Caco-2 (cell line): ENCODE measurements at places on chromosomes 2 and 18. TPM values are rescaled to one million over a fixed set of nuclear protein-coding genes. Genes with fewer than 3 reads are reported as not detected.
A peak's percentile ranks its signal among the peaks of the same experiment; 100 is the strongest.

- peaks cover 35% of the 10 kb centered on the region for H3K4me1 ChIP-seq
- H3K27ac ChIP-seq = peak overlapping the region; percentile 86
- no peak overlapping the region for H3K4me3 ChIP-seq
- peak; percentile 28 for DNase-seq
Observed at GRCh38 chr2:217289177-217289906, 429.5 kb upstream of the TNP1 start.

GRCh38 chr2:3476321-3476984, 42.9 kb downstream of the ADI1 start:
- H3K4me3 ChIP-seq = no peak overlapping the region
- H3K27me3 ChIP-seq = no peaks in the 10 kb centered on the region
- no peaks in the 10 kb centered on the region for H3K4me1 ChIP-seq
- DNase-seq = no peak
- 0 out of 2 replicates have a peak, but pooled peaks cover 1% of the 10 kb centered on the region for H3K36me3 ChIP-seq
- no peak overlapping the region for H3K27ac ChIP-seq

DNA sequence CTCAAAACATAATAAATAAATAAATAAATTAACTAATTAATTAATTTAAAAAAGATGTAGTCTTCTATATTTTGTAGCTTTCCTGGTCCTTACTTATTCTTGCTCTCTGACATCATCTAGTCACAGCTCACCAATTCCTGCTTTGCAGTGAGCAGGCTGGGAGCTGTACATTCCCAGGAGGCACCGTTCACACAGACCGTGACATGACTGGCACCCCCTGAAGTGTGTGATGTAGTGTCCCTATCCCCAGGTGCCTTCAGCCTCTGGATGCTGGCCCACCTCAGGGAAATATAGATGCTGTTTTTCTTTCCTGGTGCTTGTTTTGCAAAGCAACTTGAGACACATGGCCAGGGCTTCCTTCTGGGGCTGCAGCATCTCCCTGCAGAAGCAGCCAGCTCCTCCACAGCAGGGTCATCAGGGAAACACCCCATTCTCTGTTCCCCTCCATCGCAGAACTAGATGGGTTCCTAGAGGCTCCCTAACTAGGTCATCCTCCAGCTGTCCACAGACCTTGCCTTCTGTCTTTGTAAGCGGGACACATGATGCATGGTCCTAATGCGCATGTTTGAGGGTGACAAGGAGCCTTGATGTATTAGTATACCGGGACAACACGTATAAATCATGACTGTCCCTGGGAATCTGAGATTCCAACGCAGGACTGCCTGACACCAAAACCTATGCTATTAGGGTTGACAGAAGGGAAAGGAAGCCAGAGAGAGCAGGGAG, 76.4 kb downstream of the RHOB start:
- no peaks in the 10 kb centered on the region for H3K36me3 ChIP-seq
- H3K27ac ChIP-seq = no peak overlapping the region
- no peak overlapping the region for H3K4me3 ChIP-seq

DNA sequence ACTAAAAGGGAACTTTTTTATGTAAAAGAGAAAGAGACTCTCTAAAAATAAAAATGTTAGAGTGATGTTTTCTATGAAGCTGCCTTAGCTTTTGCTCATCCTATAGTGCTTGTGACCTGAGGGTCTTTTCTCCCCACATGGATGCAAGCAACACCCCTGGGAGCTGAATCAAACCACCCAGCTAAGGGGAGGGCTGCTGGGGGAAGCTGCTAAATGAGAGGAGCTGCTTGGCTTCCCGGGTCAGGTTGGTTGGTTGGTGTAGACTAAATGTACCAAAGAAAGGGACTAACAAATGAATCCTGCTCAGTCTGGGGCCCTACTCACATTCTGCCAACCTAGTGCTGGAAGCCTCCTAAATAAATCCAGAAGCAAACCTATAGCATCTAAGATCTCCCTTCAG, 35.0 kb downstream of the AFF3 start:
- no peaks in the 10 kb centered on the region for H3K36me3 ChIP-seq
- no peak overlapping the region for H3K4me3 ChIP-seq
- no peak for DNase-seq
- H3K27me3 ChIP-seq = peaks cover 5% of the 10 kb centered on the region

TFPI gene
- 31.0 and 40.2 TPM in 2 replicates for total RNA-seq

DAPL1 gene
- not detected in 2 replicates for total RNA-seq

GRCh38 chr2:111208639-111209038, 87.9 kb downstream of the BCL2L11 start:
- H3K27ac ChIP-seq = no peak overlapping the region
- H3K4me1 ChIP-seq = peaks cover 22% of the 10 kb centered on the region
- no peak overlapping the region for H3K4me3 ChIP-seq
- no peaks in the 10 kb centered on the region for H3K36me3 ChIP-seq
- H3K27me3 ChIP-seq = no peaks in the 10 kb centered on the region
- DNase-seq = no peak

DNA sequence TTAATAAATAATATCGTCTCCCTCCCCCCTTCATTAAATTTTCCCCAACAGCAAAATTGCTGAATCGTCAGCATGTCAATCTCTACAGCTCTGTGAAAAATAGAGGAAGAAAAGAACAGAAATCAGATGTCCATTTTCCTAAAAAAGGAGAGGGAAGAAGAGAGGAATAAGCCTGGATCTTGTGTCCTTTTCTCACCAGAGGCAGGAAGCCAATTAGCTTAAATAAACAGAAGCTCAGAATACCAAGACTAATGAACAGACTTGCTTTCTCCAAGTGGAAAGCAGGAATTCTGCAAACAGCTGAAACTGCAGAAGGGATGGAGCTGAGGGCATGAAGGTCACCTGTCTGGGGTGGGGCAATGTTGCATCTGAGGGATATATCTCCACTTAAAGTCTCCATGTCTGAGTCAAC, 265.7 kb downstream of the CCDC85A start:
- peak; percentile 8 for DNase-seq
- 0 out of 2 replicates have a peak, but pooled peaks cover 1% of the 10 kb centered on the region for H3K36me3 ChIP-seq
- H3K27me3 ChIP-seq = no peaks in the 10 kb centered on the region
- peak overlapping the region; percentile 23; the same call in 1 of the 2 replicates for H3K4me3 ChIP-seq
- peaks cover 11% of the 10 kb centered on the region for H3K4me1 ChIP-seq
- peak overlapping the region; percentile 37 for H3K27ac ChIP-seq

- DNase-seq = no peak
- no peak overlapping the region for H3K27ac ChIP-seq
- no peak overlapping the region for H3K4me3 ChIP-seq
- no peaks in the 10 kb centered on the region for H3K27me3 ChIP-seq
Observed at GRCh38 chr2:125535089-125535488, 1120.9 kb upstream of the GYPC start.

GRCh38 chr18:56647951-56648893, 2.9 kb upstream of the WDR7 start:
- H3K4me1 ChIP-seq = no peaks in the 10 kb centered on the region
- H3K27ac ChIP-seq = no peak overlapping the region
- no peak for DNase-seq
- H3K27me3 ChIP-seq = no peaks in the 10 kb centered on the region
- no peaks in the 10 kb centered on the region for H3K36me3 ChIP-seq

GRCh38 chr2:126383800-126384199, 272.2 kb upstream of the GYPC start:
- no peak overlapping the region for H3K4me3 ChIP-seq
- no peaks in the 10 kb centered on the region for H3K4me1 ChIP-seq
- no peaks in the 10 kb centered on the region for H3K27me3 ChIP-seq
- DNase-seq = no peak
- no peaks in the 10 kb centered on the region for H3K36me3 ChIP-seq

- no peak overlapping the region for H3K27ac ChIP-seq
- no peaks in the 10 kb centered on the region for H3K4me1 ChIP-seq
Observed at GRCh38 chr2:124027182-124027581, 2.1 kb downstream of the CNTNAP5 start.

DNA sequence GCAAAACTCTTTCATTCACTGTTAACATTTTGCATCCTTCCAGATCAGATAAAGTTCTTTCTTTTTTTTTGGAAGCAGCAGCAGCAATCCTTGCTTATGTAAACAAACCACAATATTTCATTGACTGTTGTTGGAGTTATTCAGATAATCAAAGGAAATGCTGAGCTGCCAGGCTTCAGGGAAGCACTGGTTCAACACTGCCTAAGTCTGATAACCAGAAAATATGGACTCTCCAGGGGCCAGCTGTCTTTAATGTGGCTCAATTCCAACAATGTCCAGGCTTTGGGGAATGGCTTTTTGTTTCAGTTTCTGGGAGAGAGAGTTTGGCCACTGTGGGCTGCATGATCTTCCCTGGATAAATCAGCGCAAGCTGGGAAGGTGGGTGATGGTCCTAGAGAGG, 354.3 kb downstream of the AKAIN1 start:
- H3K4me3 ChIP-seq = no peak overlapping the region
- no peaks in the 10 kb centered on the region for H3K4me1 ChIP-seq
- DNase-seq = no peak

DNA sequence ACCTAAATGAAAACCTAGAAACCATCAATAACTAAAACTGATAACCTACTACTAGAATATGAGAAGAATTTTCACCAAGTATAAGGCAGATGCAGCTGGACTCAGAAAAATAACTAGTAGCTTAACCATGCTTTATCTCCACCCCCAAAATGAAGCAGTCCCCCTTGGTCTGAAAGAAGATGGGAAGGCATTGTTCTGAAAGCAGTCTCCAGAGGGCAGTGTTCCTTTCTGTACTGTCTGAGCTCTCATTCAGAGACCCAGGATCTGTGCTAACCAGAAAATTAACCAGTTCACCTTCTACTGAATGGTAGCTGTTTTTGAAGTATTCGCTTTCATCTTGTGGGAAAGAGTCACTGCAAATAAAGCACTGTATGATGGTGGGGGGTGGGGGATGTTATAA, 273.0 kb downstream of the PDE11A start:
- H3K4me3 ChIP-seq = no peak overlapping the region
- no peaks in the 10 kb centered on the region for H3K36me3 ChIP-seq
- no peak overlapping the region for H3K27ac ChIP-seq
- no peaks in the 10 kb centered on the region; the same call in 1 of the 2 replicates for H3K27me3 ChIP-seq

DNA sequence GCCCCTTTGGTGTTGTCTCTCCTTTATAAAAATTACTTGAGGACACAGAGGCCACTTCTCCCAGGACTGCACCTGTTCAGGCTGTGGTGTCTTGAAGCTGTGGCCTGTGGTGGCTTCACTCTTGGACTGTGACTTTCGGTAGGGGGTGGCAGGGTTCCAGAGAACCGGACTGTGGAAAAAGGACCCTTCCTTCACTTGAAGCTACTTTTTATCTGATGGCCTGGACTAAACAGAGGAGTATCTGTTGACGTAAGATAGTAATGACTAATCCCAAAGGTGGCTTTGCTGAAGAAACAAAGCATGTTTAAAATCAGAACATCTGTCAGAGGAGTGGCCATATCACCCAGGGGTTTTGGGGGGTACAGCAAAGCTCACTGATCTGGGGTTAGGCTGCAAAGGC, 60.8 kb downstream of the CENPO start:
- no peak for DNase-seq
- H3K27me3 ChIP-seq = no peaks in the 10 kb centered on the region
- no peaks in the 10 kb centered on the region; the same call in 1 of the 2 replicates for H3K36me3 ChIP-seq
- H3K4me3 ChIP-seq = no peak overlapping the region
- H3K4me1 ChIP-seq = peaks cover 27% of the 10 kb centered on the region

IL37 gene
- total RNA-seq = 0.44 TPM in 1 of 2 replicates, not detected in the other

SLC5A6 gene
- total RNA-seq = 93.7 and 98.2 TPM in 2 replicates

REEP1 gene
- total RNA-seq = 14.9 and 16.6 TPM in 2 replicates

DNA sequence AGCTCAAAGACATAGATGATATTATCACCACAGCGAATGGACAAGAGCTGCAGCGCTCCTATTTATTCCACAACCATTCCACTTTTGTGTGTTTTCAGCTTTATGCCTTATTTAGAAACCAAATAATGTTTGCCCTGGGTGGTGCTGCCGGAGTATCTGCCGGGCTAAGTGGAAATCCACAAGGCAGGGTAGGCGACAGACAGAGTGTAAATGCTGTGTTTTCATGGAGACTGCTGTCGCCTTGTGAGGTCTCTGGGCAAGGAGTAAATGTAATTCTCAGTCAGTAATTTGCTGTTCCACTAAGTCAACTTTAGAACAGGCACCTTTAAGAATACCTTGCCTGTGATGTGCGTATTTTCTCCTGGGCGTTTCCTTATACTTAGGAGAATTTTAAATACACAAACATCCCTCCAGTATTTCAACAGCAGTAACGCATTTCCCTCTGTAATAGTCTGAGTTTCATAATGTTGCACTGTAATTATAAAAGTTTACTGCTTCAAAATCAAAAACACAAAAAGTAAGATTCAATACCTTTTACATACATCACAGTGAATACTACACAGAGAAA, 60.9 kb downstream of the COBLL1 start:
- no peaks in the 10 kb centered on the region for H3K27me3 ChIP-seq
- DNase-seq = no peak
- H3K4me1 ChIP-seq = peaks cover 36% of the 10 kb centered on the region
- H3K36me3 ChIP-seq = no peaks in the 10 kb centered on the region

DNA sequence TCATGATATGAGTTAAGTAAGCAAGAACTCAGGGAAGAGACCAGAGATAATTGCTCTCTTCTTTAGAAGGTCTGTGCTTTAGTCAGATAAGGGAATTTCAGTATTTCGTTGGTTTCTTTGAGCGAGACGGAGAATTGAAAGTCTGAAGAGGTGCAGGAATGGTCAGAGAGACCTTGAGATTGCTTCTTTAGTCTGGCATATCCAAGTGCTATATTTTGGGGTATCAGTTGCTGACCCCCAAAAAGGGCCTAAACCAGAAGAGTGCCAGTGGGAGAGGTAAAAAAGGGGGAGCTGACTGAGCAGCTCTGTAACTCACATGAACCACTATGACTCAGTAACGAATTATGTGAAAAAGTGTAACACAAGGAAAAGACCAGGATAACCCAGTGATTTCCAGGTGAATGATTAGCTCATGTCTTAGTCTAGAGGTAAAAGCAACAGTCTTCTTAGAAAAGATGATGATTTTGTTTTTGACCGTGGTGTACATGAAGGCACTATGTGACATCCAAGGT, 932.9 kb downstream of the TDRD15 start:
- peaks cover 17% of the 10 kb centered on the region for H3K4me1 ChIP-seq
- no peak overlapping the region for H3K27ac ChIP-seq
- no peaks in the 10 kb centered on the region for H3K36me3 ChIP-seq
- no peak for DNase-seq

DNA sequence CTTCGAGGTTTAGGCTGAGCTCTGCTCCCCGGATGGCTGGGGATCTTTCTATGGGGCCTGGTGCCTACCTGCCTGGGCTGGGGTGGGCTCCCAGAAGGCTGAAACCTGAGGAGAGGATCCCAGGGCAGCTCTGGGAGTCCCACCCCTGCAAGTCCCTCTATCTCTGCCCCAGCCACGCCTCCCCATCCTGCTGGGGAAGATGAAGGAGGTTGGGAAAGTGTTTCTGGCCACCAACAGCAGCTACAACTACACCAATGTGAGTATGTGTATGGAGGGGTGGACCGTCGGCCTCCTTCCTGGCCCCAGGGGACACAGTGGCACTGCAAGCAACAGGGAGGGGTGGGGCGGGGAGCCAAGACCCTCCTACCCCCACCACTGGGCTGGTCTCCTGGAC, 2.7 kb downstream of the NT5DC4 start:
- peaks cover 21% of the 10 kb centered on the region for H3K4me1 ChIP-seq
- H3K36me3 ChIP-seq = no peaks in the 10 kb centered on the region
- no peak for DNase-seq
- no peaks in the 10 kb centered on the region for H3K27me3 ChIP-seq

- H3K4me3 ChIP-seq = no peak overlapping the region
- no peak overlapping the region for H3K27ac ChIP-seq
- no peaks in the 10 kb centered on the region for H3K27me3 ChIP-seq
- H3K36me3 ChIP-seq = no peaks in the 10 kb centered on the region
- H3K4me1 ChIP-seq = no peaks in the 10 kb centered on the region
Observed at GRCh38 chr2:121294881-121295840, 10.2 kb upstream of the TFCP2L1 start.

- H3K27ac ChIP-seq = no peak overlapping the region
- no peaks in the 10 kb centered on the region for H3K4me1 ChIP-seq
- no peaks in the 10 kb centered on the region for H3K36me3 ChIP-seq
- DNase-seq = no peak
- no peaks in the 10 kb centered on the region for H3K27me3 ChIP-seq
- no peak overlapping the region for H3K4me3 ChIP-seq
Observed at GRCh38 chr18:24200494-24201290, 61.8 kb downstream of the CABYR start.
